ENCODE measurements at places on chromosomes 6 and 20. TPM values are rescaled to one million over a fixed set of nuclear protein-coding genes. Genes with fewer than 3 reads are reported as not detected.

C6orf163 gene
- 2.0 TPM for total RNA-seq

DBNDD2 gene
- total RNA-seq = 10.5 TPM

CNBD2 gene
- 5.0 TPM for total RNA-seq

ACTR5 gene
- total RNA-seq = 7.8 TPM

TRIM40 gene
- not detected for total RNA-seq

MEI4 gene
- total RNA-seq = not detected

HMGA1 gene
- total RNA-seq = 318 TPM

LPA gene
- total RNA-seq = not detected

DACT2 gene
- total RNA-seq = 0.10 TPM

ECHDC1 gene
- total RNA-seq = 38.5 TPM

GJE1 gene
- not detected for total RNA-seq

CSE1L gene
- 85.1 TPM for total RNA-seq

TREML1 gene
- total RNA-seq = not detected

PRDM13 gene
- total RNA-seq = not detected

TCF21 gene
- not detected for total RNA-seq

NCOA6 gene
- 35.0 TPM for total RNA-seq

GSTA3 gene
- not detected for total RNA-seq

OPN5 gene
- total RNA-seq = not detected

CBLN4 gene
- not detected for total RNA-seq

RHAG gene
- total RNA-seq = not detected

CSTF1 gene
- total RNA-seq = 61.8 TPM

RAET1L gene
- total RNA-seq = not detected

C6orf141 gene
- total RNA-seq = 0.47 TPM

SIGLEC1 gene
- not detected for total RNA-seq

NOX3 gene
- not detected for total RNA-seq

SYCP2L gene
- total RNA-seq = 0.37 TPM

FAXC gene
- total RNA-seq = 0.07 TPM

C6orf58 gene
- total RNA-seq = not detected

PSORS1C1 gene
- not detected for total RNA-seq

HNF4A gene
- not detected for total RNA-seq

Measured in activated CD4-positive, alpha-beta T cell treated with anti-CD3 and anti-CD28 coated beads, Interleukin-2, amount 10 ng/mL, durations not matched to agents 7 days and 5 days (primary cell).